ENCODE measurements at places on chromosomes 3 and 15. TPM values are rescaled to one million over a fixed set of nuclear protein-coding genes. Genes with fewer than 3 reads are reported as not detected.

Gene FHIT
- 31.2 TPM for polyA plus RNA-seq

Gene TMEM108
- polyA plus RNA-seq, result 1.0 TPM

Gene LIPC
- polyA plus RNA-seq, result not detected

Gene PARL
- polyA plus RNA-seq, result 99.9 TPM

Gene NANOGP8
- not detected for polyA plus RNA-seq

Gene CHST13
- polyA plus RNA-seq, result 1.9 TPM

Gene BFSP2
- polyA plus RNA-seq, result not detected

Gene DENND6A
- 18.9 TPM for polyA plus RNA-seq

Gene PLCL2
- 30.4 TPM for polyA plus RNA-seq

Gene FMN1
- polyA plus RNA-seq, result 0.53 TPM

Gene ITIH3
- not detected for polyA plus RNA-seq

Gene CELSR3
- polyA plus RNA-seq, result 3.1 TPM

Gene COLQ
- 7.5 TPM for polyA plus RNA-seq

Gene SPINK8
- polyA plus RNA-seq, result not detected

Gene NME9
- 2.9 TPM for polyA plus RNA-seq

Gene CYP1A2
- not detected for polyA plus RNA-seq

Gene IQCF5
- not detected for polyA plus RNA-seq

Gene AMIGO3
- polyA plus RNA-seq, result 2.6 TPM

Gene ASB14
- 0.56 TPM for polyA plus RNA-seq

Gene ISLR2
- 0.14 TPM for polyA plus RNA-seq

Gene PPM1L
- 4.6 TPM for polyA plus RNA-seq

Gene TBCCD1
- 16.4 TPM for polyA plus RNA-seq

Gene SH2D7
- polyA plus RNA-seq, result 0.98 TPM

Gene RAF1
- polyA plus RNA-seq, result 97.0 TPM

Gene LDHAL6B
- polyA plus RNA-seq, result not detected

Gene ZPLD1
- polyA plus RNA-seq, result not detected

Measured in cardiac muscle cell (in vitro differentiated cells and primary cell).